ENCODE measurements at places on chromosomes 2 and 18.

- DNase-seq: peak; percentile 73
Measured at GRCh38 chr2:201257381-201257955, 2.9 kb upstream of the CASP8 start.

DNA sequence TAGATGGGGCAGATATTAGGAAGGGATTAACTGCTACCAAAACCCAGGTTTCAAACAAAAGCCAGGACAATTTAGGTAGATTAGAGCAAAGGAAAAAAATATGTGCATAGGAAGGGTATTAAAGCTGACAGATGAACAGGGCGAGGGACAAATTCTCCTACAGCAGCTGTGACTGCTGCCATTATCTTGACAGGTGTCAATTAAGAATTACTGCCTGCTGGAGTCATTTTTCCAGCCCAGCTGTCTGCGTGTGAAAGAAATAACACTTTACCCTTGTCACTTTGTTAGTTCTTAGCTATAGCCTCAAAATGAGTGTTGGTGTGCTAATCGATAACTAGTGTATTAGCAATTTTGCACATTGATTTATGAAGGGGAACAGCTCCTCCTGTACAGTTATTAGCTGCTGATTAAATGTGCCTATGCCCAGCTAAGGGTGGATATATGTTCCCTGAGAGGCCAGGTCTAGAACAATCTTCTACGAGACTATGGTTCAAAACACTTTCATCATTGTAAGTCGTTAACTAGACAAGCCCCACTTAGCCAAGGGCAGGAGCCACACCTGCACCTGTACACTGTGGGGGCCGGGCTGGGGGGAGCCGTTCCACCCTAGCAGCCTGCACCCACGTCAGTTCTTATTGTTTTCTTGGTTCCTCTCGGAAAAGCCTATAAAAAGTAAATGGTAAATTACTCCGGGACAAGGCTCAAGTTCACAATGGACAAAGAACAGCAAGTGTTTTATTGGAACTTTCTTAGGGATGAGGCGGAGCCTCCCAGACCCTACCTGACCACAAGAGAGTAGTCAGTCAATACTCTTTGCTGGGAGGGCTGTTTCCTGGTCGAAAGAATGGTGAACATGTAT, 7.7 kb downstream of the TSHZ1 start:
- no peak for DNase-seq

GRCh38 chr2:26455037-26455669, 22.8 kb downstream of the OTOF start:
- DNase-seq: no peak

DNA sequence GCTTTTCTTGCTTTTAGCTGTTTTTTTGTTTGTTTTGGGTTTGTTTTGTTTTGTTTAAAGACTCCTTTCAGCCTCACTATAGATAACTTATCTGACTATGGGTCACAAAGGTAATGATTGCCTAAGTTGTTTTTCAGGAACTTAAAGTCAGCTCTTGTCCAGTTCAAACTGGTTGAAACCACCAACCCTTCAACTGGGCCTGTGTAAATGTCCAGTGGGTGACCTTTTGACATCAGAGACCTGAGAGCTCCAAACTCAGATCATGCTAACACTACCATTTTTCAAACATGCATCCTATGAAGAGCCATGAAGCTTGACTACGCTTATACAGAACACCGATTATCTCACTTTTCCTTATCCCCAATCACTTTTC, 144.6 kb upstream of the RMP24 start:
- no peak for DNase-seq

DNA sequence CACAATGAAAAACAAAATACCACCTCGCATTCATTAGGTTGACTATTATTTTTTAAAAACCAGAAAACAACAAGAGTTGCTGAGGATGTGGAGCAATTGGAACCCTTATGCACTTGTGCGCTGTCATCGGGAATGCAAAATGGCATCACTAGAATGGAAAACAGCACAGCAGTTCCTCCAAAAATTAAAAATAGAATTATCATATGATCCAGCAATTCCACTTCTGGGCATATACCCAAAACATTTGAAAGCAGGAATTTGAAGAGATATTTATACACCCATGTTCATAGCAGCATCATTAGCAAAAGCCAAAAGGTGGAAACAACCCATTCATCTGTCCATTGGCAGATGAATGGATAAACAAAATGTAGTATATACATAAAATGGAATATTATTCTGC, 11.9 kb upstream of the NMUR1 start:
- DNase-seq: no peak

DNA sequence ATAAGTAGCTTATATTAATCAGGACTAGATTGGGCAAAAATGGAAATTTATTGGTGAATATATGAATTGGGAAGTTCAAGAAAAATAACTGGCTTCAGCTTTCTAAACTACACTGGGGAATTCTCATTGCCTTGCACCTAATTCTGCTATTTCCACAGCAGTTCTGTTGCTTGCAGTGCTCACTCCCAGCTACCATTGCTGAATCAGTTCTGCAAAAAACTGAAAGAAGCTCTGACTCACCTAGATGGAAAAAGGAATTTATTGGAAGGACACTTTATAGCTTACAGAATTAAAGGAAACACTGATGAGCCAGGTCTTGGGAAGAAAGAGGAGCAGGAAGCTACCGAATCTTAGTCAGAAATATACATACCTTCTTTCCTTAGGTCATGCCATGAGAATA, 60.3 kb upstream of the ACVR1 start:
- DNase-seq: no peak

- peak; percentile 13 for DNase-seq
Measured at GRCh38 chr2:202555356-202555755, 79.4 kb upstream of the FAM117B start.

- no peak for DNase-seq
Measured at GRCh38 chr2:96873651-96874096, 3.8 kb upstream of the SEMA4C start.

DNA sequence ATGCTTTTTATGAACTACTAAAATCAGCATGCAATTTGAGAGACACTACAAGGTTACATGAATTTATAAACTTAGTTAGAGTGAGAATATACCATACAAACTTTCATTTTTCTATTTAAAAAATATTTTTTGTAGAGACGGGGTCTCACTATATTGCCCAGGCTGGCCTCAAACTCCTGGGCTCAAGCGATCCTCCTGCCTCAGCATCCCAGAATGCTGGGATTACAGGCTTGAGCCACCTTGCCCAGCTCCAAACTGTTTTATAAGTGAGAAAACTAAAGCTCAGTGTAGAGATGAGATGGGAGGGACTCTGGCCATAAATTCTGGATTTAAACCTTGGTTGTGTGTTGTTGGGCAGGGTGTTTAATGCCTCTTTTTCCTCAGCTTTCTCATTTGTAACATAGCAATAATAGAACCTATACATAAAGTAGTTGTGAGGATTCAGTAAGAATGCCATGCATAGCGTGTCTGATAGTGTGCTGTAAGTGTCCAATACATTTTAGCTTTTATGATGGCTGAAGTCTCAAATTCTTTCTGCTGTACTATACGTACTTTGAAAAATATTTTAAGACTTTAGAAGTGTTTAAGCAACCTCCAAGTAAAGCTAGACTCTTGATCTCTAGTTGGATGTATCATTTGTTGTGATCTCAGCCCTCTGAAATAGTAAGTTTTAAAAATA, 9.7 kb downstream of the CAB39 start:
- no peak for DNase-seq

DNA sequence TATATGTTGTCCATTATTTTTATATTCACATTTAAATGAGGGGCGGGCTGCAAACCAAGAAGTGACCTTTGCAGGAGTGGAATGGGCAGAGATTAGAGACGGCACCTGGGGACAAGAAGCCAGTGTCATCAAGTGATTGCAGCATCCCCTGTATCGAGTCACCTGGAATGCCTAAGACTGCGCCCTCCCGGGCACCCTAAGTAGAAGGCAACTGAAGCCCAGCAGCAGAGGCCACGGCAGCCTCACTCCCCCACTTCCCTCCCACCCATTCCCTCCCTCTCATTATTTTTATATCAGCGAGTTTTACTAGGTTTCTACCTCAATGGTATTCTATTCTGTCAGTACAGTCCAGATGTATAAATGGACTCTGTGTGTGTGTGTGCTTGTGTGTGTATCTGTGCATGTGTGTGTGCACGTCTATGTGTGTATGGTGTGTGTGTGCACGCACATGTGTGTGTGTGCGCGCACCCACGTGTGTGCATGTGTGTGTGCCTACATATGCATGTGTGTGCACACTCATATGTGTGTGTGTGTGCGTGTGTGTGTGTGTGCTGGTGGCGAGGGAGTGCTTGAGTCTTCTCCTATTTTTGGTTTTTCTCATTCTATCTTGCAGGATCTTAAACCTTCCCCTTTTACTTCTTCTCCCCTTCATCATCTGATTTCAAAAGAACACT, 106.8 kb upstream of the SLC66A3 start:
- no peak for DNase-seq

DNA sequence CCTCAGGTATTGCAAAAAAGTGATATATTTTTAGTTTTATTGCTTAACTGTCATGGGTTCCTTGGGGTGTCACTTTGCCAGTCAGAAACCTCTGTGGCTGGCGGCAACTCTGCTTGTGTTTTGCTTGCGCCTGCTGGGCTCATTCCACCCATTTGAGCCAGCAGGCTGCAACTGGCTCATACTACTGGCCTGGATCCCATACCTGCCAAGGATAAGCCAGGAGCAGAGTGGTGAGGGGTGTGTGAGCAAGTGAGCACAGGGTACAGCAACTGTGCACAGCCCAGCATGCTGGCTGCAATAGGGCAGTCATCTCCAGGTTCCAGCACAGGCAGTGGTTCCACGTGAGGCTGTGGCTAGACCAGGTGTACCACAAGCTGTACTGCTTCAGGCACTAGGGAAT, 687.5 kb downstream of the NYAP2 start:
- DNase-seq: no peak

- no peak for DNase-seq
Measured at GRCh38 chr2:62783679-62784078, 78.2 kb downstream of the EHBP1 start.

- no peak for DNase-seq
Measured at GRCh38 chr2:189391201-189391600, 50.1 kb upstream of the WDR75 start.

GRCh38 chr2:151961558-151961957, 133.3 kb upstream of the ARL5A start:
- DNase-seq: no peak

DNA sequence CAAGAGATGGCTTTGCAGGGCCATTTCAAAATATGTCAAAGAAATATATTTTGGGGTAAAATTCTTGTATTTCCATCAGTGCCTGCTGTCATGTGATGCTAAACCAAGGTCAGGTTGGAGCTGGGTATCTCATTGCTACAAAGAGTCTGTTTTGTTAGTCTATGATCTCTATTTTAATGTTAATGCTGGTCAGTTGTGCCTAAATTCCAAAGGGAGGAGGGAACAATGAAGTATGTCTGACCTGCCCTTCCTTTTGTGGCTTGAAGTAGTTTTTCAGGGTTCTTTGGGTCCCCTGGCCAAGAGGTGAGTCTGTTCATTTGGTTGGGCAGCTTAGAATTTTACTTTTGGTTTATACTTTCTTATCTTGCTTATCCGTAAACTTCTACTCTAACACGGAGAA, 61.6 kb upstream of the DYNAP start:
- DNase-seq: no peak

DNA sequence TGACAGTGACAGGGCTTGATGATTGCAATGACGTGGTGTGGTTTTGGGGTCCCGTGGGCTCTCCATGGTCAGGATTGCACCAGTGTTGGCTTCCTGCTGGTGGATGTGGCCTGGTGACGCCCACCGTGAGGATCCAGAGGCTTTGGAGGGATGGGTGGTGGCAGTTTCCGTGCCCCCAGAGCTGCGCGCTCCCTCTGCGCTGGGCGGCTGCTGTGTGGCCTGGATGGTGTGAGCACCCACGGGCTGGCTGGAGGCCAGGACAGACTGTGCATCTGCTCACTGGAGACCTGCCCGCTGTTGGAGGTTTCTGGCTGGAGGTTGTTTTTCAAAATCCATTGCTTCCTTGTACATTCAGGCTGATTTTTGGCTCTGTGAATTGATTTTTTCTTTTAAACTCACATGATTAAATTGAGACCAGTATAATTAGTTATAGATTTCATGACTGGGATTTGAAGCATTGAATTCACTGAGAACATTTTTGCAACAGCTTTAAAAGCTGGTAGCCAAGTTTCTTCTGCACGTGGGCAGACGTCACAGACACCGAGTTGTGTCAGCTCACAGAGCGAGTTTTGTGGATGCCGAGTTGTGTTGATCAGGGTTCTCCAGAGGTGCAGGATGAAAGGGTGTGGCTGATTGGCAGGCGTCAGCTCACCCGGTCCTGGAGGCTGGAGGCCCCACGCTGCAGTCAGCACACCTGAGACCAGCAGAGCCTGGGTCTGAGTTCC, 72.7 kb downstream of the KCNG2 start:
- DNase-seq: no peak

GRCh38 chr2:168687314-168687713, 115.1 kb upstream of the NOSTRIN start:
- DNase-seq: peak; percentile 23

DNA sequence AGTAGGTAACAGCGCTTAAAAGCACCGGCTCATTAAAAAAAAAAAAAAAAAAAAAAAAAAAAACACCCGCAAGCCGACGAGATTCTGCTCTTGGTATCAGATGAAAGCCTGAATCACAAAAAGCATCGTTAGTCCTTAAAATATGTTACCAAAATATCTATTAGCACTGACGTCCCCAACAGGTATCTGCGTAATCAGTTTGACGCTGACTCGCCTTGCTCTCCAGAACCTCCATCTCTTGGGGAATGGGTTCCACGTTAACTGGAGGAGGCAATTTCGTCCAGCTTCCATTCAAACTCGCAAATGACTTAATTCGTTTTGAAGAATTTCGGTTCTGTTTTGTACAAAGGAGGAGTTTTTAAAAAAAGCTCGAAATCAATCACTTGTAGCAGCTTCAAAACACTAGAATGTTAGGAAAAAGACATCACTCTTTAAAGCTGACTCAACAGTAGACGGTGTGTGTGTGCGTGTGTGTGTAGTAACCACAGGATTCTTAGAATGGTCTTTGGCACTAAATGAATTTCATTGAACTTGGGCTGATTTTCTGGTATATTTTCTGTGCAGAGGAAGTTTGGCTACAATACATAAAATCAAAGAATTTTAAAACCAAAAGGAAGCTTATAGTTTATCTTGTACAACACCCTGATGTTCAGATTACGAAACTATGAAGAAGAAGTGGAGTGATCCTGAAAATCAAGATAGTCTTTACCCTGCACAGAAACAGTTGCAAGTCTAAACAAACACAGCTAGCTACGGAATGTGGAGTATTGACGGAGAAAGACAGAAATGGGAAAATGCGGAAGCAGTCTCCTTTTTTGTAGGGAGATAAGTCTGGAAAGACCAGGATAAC, 1.1 kb upstream of the PGAP1 start:
- DNase-seq: peak; percentile 45

DNA sequence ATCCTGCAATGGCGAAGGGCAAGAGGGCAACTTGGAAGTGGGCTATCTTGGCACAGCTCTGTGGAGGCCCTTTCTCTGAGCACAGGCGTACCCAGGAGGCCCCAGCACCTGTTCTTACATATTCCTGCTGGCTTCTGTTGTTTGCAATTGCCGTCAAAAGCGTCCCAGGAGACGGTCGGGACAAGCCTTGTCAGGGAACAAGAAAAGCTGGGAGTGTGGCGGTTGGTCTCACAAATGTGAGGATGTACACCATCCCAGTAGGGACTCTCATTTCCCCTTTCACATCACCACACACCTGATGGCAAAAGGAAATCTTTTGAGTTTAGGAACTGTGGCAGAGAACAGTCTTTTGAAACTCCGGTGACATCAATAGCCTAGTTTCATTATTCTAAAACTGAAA, 94.7 kb upstream of the EFEMP1 start:
- DNase-seq: no peak

GRCh38 chr2:39059366-39059952, 61.4 kb downstream of the SOS1 start:
- DNase-seq: peak; percentile 68
